ENCODE measurements at places on chromosomes 2 and 18.

- no peak for DNase-seq
Observed at GRCh38 chr2:160317181-160318099, 117.4 kb upstream of the ITGB6 start.

DNA sequence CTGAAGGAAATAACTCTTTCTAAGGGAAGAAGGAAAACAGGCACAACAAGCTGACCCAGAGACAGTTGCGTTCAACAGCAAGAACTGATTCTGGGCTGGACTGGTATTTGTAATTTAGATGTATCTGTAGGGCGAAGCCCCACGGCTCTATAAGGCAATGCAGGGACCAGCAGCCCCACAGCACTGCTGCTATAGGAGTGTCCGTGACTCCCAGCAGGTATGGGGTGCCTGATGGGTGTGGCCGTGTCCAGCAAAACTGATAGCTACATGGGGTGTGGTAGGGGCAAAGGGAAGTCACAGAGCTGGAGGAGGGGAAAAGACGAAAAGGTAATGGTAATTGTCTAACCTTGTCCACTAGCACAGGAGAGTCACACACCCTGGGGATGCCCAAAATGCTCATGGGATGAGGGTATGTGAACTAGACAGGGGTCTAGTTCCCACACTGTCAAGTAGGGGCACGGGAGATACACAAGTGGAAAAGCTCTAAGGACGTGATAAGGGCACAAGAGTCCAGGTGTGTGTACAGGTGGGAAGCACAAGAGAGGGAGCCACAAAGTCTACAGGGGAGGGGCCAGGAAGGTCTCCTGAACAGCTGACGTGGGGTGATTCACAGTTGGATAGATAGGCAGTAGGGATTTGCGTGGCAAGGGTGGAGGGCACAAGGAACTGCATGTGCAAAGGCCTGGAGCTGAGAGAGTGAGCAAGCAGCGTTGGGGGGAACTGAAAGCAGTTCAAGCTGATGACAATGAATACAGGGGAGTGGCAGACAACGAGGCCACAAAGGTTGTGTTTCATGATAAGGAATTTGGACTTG lies 48.5 kb upstream of the ASPRV1 start:
- no peak for DNase-seq

DNA sequence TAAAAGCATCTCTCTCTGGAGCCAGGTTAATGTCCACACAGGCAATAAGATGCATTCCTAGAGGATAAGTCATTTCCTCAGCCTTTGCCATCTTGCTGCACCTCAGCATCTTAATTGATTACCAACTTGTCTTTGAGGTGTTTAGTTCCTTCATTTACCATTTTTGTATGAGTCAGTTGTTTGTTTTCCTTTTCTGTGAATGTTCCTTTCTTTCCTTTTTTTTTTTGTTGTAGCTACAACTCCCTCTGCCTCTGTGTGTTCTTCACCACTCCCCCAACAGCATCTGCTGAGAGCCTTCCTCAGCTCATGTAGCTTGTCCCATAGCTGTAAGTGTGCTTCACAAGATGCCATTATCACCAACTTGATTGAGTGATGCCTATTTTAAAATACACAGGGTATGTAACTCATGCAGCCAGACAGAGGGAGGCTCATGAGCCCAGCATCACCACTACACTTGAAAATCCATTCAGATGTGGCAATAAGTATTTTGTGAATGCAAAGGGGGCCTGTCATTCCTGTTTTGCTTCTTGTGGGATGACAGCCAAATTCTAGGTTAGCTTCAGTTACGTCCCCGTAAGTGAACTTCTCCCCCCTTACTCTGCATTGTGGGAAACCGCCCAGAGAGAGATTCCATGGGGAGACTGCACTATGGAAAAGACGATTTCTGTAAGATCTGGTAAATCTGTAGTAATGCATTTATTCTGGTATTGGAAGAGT lies 315.9 kb upstream of the ZEB2 start:
- no peak for DNase-seq

DNA sequence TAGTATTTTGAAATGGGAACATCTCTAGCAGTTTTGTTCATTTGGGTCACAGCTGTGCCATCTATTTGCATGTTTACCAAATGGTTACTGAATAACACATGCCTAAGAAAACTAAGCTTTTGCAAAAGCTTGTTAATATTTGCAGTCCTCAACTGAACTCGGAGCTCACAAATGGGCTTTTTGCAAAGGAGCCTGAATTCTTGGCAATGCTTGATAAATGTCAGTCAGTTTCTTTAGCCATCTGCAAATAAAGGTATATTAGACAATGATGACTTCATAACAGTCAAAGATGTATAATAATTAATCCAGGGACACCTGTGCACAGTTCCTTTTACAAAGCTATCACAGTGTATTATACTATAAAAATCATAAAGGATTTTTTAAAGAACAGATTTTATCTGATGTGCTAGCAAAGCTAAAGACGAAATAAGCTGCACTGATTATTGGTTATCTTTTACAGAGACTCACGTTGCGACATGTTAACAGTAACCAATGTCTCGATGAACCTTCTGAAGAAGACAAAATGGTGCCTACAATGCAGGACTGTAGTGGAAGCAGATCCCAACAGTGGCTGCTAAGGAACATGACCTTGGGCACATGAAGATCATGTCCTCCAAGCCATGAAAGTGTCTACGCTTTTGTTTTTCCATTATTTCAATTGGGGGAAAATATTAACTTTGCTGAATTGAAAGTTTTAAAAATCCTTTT lies 248.4 kb upstream of the KCNJ3 start:
- no peak for DNase-seq

GRCh38 chr2:56169521-56169920 lies 14.3 kb upstream of the CCDC85A start:
- DNase-seq = no peak

DNA sequence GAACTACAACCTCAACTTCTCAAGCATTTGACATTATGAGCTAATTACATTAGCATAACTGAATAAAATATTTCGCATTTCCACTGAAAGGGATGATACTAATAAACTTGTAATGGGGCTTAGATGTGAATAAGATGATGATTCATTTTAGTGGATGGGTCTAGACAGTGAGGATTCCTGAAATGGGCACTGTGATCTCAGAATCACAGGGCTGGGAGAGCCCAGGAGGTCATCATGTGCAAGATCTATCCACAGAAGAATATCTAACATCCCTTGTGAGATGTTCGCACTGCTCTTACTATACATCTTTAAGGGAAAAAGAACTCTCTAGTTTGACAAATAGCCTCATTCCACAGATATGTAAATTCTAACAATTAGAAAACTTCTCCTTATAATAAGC lies 245.7 kb downstream of the DYM start:
- DNase-seq = no peak

DNA sequence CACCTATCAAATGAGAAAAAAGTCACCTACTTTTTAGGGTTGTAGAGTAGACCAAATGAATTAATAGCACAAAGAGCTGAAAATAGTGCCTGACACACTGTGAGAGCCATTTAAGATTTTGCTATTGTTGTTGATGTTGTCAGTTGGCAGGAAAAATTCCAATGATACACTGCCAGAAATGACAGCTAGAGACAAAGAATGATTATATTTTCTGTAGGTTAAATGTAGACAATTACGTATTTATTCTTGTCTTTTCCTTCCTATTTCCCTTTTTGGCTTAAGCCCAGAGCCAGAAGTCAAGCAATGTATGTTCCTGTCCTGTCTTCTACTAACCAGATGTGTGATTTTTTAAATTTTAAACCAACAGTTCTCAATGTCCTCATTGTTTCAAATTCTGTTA lies 17.2 kb downstream of the NRXN1 start:
- DNase-seq = no peak

DNA sequence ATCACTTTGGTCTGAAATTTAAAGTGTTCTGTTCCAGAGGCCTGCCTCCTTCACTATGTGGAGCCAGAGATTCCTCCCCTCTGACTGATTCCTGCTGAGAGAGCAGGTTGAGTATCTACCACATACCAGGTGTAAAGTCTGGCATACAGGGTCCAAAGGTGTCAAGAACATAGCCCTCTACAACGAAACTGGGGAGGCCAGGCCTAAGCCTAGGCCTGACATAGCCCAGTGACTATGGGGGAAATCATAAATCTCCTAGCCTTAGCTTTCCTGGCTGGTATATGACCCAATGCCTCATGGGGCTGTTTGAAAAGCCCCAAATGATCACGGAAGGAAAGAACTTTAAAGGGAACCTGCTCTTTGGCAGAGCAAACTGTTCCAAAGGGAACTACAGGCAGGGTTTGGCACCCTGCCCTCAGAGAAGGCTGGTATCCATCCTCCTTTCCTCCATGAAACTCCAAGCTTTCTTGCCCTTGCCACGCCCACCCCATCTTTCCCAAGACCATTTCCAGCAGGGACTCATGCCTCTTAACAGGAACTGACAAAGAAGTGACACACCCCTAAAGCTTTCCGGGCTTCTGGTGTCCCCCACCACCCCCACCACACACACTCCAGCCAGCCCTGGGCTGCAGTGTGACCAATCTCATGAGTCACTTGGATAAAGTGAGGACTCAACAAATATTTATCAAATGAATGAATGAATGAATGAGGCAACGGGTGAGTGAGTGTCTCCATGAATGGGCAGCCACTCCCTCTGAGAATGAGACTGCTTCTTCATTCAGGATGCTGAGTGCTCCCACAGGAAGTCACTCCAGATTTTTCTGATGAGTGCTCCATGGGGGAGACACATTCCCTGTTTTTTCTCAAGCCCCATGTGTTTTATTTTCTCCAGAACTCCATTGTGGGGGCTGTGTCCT lies 114.5 kb upstream of the STPG4 start:
- no peak for DNase-seq

- DNase-seq = no peak
Observed at GRCh38 chr2:119425119-119425405, 6.6 kb upstream of the TMEM37 start.

Data from stimulated activated CD4-positive, alpha-beta T cell treated with anti-CD3 and anti-CD28 coated beads, Interleukin-12 subunit alpha, Interleukin-12 subunit beta, amount 100 ng/mL, for 24 hours (primary cell).